ENCODE measurements at places on chromosomes 3 and 15.

- DNase-seq, result no peak
Observed at GRCh38 chr15:52020221-52021085, 1.4 kb downstream of the MAPK6 start.

GRCh38 chr3:71865727-71866126 is 80.8 kb upstream of the PROK2 start:
- no peak for DNase-seq

- DNase-seq, result no peak
Observed at GRCh38 chr15:101087172-101087769, 164.6 kb downstream of the CHSY1 start.

- DNase-seq, result no peak
Observed at GRCh38 chr3:188955919-188956318, 215.9 kb upstream of the TPRG1 start.

- DNase-seq, result no peak
Observed at GRCh38 chr3:169389925-169390253, 273.6 kb downstream of the MECOM start.

- no peak for DNase-seq
Observed at GRCh38 chr3:41127414-41127813, 71.9 kb upstream of the CTNNB1 start.

DNA sequence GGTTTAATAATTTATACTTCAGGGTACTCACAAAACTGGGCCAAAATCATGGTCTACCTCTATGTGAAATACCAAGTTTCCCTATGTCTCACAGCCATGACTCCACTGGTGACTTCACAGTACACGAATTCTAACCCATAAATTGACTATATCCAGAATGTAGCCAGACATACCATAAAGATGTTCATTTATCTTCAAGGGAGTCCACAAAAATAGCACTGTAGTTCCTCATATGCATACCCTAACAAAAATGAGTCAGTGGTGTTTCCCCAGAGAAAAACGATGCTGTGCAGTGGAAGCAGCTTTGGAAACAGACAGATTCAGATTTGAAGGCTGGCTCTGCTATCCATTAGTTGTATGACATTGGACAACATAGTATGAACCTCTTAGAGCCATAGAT is 438.8 kb downstream of the FHIT start:
- DNase-seq, result no peak

GRCh38 chr3:117228466-117228865 is 518.9 kb downstream of the TUSC7 start:
- DNase-seq, result no peak

DNA sequence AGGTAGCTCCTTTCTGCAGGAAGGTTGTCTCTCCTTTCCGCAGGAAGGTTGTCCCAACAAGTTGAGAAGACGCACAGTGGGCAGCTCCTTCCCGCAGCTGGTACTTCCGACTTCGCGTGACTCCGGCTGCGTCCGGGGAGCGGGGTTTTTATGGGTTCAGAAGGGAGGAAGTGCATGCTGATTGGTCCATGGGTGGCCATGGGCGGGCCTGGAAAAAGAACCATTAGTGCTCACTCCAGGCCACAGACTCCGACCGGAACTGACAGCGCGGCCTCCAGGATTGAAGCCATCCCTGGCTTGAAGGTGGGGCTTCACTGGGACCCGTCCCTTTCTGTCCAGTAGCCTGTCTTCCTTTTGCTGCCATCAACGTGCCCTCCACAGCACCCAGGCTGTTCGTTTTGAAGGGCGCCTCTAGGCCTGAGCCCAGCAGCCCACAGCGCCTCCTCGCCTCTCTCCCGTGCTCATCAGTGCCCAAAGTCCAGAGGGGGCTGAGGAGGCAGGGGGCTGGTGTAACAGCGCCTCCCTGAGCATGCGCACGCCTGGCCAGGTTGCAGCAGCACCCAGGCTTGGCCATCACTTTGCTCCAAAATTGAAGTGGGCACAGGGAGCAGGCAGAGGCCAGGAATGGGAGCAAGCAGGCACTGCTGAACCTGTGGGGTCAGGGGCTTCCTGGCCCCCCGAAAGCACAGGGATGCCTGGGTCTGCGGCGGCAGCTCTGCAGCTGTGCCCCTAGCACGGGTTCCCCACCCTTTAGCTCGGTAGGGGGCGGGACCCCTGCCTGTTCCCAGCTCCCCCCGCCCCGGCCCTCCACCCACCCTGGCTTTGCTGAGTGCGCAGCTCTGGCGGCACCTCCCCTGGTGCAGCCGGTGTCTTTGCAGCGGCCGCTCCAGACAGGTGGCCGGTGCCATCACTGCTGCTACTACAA is 330.6 kb upstream of the MCTP2 start:
- no peak for DNase-seq

GRCh38 chr3:95356764-95357501 is 1294.1 kb downstream of the NSUN3 start:
- no peak for DNase-seq

- no peak for DNase-seq
Observed at GRCh38 chr15:88655103-88655553, 16.3 kb downstream of the ISG20 start.

- DNase-seq, result no peak
Observed at GRCh38 chr15:63096178-63096577, 25.5 kb upstream of the LACTB start.

DNA sequence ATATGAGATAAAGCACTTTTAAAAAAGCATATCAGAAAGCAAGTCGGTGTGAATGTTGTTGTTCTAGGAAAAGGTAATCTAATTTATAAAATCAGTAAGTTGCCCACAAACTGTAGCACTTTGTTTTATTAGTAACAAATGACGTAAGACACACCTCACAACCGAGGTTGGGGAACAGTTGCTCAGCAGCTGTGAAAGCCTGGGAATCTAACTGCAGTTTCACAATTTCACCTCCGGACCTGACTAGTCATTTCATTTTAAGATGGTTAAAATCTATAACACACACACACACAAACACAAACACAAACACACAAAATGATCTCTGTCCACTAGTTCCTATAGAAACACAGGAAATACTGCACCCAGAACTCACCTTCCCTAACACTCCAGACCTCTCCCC is 406.7 kb upstream of the NR2F2 start:
- no peak for DNase-seq

DNA sequence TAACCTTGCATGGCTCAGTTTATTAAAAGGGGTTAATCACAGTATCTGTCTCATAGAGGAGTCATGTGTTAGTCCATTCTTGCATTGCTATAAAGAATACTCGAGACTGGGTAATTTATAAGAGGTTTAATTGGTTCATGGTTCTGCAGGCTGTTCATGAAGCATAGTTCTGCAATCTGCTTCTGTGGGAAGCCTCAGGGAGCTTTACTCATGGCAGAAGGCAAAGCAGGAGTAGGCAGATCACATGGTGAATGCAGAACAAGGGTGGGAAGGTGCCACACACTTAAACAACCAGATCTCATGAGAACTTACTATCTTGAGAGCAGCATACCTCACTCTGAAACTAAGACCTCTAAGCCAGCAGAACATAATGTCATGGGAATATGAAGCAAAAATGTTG is 42.2 kb upstream of the PTX3 start:
- DNase-seq, result peak; percentile 30

- DNase-seq, result peak; percentile 74
Observed at GRCh38 chr15:31489801-31490646, 163.4 kb downstream of the KLF13 start.

DNA sequence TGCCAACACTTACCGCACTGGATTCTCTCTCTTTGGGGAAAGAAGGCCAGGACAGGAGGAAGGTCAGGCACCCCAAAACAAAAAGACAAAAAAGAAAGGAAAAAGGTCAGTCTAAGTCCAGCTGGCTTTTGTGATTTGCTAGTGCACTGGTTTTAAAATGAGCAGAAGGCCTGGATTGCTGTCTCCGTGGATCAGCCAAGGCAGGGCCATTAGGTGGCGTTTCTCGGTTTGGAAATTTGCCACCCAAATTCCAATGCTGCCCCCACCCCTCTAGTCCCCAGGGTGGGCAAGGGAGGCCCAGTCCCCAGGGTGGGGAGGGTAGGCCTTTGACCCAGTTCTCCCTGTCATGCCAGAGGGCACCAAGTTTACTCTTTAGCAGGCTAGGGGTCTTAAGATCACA is 33.3 kb downstream of the TLE3 start:
- DNase-seq, result no peak

GRCh38 chr15:94412979-94413746 is 181.8 kb downstream of the MCTP2 start:
- DNase-seq, result no peak

DNA sequence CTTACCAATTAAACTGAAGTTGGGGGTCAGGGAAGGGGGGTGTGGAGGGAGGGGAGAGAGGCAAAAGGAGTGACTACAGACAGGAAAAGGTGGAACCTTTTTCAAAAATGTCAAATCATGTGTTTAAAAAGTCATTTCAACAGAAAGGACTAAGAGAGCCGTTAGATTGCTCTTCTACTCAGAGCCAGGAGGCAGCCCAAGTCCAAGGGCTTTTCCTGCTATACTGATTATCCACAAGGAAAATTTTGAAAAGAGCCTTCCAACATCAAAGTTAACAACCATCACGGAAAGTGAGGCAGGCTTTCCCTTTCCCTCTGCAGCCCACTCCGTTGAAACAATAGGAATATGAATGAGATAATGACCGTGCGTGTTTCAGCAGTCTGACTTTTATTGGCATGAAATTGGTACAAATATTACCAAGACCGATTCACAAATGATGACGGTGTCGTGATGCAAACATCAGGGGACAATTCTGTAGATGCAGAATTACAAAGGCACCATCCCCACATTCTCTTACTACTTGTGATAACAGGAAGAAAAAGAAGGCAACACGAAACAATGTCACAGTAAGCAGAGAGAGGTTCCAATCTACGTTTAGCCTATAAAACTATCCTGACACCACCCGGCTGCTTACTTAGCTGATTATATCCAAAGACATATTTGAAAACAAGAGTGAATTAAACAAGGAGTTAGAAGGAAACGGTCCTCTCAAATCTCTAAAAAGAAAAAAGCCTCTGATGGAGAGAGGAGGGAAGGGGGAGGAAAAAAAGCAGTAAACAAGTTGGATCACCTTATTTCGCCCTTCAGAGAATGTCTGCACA is 453.7 kb downstream of the FOXP1 start:
- DNase-seq, result peak; percentile 40

GRCh38 chr15:22930782-22931484 is 49.2 kb downstream of the CYFIP1 start:
- DNase-seq, result no peak

- no peak for DNase-seq
Observed at GRCh38 chr3:30914696-30915095, 20.2 kb upstream of the GADL1 start.

DNA sequence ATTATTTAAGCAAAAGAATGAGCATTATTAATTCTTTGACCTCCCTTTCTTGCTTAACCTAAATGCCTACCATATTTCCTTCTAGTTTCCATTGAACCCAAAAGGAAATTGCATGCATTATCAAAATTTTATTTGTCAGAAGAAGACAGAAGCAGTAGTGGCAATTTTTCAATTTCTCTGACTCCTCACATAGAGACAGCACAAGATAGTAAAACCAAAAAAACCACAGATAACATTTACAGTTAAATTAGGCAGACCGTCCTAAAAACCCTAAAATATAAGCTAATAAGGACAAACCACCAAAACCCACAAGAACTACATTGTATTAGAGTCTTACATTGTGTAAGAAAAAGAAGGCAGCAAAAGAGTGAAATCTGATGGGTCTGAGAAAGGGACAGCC is 27.1 kb downstream of the GOLGB1 start:
- DNase-seq, result no peak

GRCh38 chr3:77825001-77825827 is 785.3 kb downstream of the ROBO2 start:
- no peak for DNase-seq
